ENCODE measurements at places on chromosomes 4 and X.

DNA sequence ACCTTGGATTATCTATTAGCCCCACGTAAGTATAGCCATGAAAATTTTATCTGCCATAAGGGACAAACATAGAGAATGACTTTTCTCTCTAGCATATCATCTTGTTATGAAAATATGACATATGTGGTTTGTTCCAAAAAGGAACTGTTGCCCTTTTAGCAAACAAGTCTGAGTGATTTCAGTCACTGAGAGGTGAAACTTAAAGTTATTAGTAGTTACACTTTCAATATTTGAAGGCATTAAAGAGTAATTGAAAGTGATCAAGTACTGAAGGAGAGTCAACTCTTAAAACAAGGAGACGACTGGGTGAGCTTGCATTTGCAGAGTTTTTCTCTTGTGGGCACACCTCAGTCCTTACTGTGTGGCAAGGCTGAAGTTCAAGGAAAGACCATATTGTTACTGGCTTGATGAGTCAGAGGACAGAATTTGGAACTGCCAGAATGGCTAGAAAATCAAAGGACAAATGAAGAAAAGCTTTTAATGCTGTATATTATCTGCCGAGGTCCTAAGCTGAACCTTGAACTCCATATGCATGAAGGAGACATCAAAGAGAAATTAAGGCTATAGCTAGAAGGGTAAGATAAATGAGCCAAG is 205.1 kb upstream of the EMCN start:
- DNase-seq: no peak

DNA sequence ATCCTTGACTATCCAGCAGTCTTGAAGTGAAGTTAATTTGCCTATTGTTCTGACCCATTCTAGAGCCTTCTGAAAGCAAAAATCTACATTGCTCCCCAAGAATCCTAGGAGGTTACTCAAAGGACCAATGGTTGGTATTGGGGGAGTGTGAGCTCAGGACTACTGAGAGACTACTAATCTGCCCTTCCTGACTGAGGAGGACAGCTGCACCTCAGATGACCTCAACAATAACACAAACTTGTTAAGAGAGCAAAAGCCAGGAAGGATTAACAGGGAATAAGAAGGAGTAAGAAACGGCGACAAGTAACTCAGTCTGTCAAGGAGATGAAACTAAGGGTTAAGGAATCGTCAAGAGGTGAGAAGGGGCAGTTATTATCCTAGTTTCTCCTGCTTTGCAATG is 43.4 kb downstream of the IDS start:
- DNase-seq: no peak

- DNase-seq: no peak
Observed at GRCh38 chr4:32334759-32335158, 1614.6 kb downstream of the PCDH7 start.

- no peak for DNase-seq
Observed at GRCh38 chrX:55056820-55057674, 17.8 kb upstream of the PAGE2B start.

GRCh38 chr4:42142591-42142990 is 9.9 kb downstream of the BEND4 start:
- no peak for DNase-seq

DNA sequence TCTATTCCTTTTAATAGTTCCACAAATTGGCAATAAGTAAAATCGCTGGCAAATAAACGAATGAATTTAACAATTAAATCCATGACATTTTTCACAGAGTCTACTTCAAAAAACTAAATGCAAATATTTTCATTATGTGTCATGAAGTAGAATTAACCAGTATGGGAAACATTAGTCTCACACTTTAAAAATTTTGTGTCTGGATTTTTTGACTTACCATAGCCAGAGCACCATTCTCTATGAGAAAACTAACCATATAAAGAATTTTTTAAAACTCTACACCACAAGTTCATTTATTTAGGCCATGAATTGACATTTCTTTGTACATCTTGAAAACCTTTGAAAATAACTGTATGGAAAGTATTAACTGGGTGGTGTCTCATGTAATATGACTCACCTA is 41.2 kb downstream of the PRDM5 start:
- no peak for DNase-seq

DNA sequence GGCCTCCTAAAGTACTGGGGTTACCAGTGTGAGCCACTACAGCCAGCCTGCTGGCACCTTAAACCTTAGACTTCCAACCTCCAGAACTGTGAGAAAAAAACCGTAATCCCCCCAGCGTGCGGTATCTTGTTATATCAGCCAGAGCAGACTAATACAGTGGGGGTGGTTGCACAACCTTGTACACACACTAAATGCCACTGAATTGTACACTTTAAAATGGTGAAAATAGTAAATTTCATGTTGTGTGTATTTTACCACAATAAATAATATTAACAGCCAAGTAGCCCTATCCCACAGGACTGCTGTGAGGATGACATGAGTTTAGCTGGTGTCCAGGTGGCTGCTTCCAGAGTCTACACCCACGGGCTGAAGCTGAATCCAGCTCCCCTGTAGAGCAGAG is 38.8 kb downstream of the ZBTB49 start:
- DNase-seq: peak; percentile 9

DNA sequence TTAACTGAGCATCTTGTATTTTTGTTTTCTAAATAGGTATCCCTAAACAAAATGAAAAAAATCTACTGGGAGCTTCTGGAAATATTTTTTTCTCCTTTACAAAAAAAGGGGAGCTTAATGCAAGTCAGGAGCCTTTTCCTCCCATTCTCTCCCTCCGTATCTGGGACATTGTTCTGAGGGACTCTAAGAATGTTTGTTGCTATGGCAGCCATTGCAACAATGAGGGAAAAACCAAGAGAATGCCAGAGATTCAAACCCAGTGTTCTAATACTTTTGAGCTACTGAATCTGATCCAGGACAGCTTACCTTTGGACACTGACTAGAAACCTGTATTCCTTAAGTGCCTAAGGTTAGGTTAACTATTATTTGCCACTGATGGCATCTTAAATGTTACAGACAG is 485.7 kb upstream of the HS3ST1 start:
- DNase-seq: no peak

GRCh38 chrX:153684467-153685155 is 3.1 kb upstream of the SLC6A8 start:
- no peak for DNase-seq

GRCh38 chr4:77453911-77454310 is 151.7 kb upstream of the CXCL13 start:
- no peak for DNase-seq

- DNase-seq: no peak
Observed at GRCh38 chr4:2484185-2484584, 15.3 kb downstream of the RNF4 start.

DNA sequence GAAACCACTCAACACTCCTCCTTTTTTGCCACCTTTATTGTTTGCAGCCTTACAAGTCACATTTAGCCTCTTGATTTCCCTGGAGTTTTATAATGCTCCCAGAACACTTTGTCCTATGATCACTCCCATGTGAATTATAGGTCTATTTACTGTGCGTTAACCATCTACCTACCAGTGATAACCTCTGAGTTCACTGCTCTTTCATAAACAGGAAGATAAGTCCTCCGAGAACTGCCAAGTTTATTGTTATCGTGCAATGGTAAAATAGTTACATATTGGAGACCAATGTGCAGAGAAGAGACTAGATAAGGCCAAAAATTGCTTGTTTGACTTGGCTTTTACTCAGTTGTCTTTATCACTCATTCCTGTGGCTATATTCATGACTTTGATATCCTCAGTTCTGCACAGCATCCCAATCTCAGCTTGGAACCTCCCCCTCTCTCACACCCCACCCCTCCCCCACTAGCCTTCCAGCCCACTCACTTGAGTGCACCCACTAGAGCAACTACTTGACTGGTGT is 12.9 kb upstream of the NUDT9 start:
- no peak for DNase-seq

DNA sequence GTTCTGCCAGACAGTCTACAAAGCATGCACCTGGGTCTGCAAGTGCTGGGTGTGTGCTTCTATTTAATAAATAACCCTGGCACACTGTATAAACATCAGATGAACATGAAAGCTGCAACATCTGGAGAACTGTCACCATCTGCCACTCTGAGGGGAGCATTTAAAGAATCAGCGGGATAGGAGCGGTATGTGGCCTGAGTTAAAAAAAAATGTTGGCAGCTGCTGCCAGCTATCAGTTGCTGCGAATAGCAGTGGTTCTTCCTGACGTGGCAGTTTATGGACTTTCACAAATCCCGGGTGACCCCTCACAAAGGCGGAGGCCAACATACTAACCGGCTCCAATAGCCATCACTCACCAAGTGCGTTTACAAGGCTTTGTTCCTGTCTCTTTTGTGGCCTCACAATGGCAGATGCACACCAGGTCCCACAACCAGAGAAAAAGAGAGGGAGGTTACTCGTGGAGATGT is 95.1 kb downstream of the RASL11B start:
- no peak for DNase-seq

- DNase-seq: no peak
Observed at GRCh38 chr4:145907812-145908211, 30.8 kb downstream of the ZNF827 start.

DNA sequence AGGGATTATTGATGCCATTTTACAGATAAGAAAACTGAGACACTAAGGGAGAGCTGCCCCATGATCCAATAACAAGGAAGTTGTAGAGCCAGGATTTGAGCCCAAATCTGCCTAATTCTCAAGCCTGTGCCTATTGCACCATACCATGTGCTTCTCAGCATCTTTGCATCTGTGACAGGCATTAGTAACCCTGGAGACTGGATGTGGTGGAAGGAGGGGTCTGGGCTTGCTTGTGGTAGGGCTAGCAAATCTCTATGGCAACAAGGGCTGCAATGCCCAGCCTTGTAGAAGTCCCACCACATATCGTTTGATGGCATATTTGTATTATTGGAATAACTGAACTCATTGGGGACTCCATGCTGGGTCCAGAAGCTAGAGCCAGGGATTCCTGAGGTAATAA is 58.1 kb downstream of the RTL5 start:
- no peak for DNase-seq

GRCh38 chr4:77930154-77930639 is 67.6 kb downstream of the MRPL1 start:
- DNase-seq: no peak

GRCh38 chrX:101485212-101485949 is at the start of gene ARMCX4:
Gene ARMCX4, plus strand, starts transcription at chrX:101485456. Its CDS starts 3,134 bp downstream, at chrX:101488590.
- no peak for DNase-seq

DNA sequence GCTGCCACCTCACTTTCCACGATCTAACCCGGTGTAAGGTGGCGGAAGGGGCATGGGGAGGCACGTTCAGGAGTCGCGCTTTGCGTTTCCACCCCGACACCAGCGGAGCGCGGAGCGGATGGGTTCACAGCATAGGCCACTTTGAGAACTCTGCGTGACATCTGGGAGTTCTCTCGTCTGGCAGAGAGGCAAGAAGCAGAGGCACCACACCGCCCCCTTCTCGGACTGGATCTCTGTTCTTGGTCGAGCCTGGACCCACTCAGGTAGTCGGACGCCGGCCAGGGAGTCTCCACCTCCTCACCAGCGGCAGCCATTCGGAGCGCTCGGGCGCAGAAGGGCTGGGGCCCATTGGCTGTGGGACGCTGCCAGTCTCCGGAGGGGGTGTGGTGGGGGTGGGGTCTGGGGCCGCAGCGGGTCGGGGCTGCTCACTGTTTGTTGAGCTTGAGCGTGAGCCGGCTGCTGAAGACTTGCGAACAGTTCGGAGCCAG is at the start of gene DACH2:
Gene DACH2 (plus strand): TSS at position 428 of the 488 bp plus-strand sequence.
- DNase-seq: no peak

- no peak for DNase-seq
Observed at GRCh38 chr4:24720436-24720835, 74.9 kb upstream of the SOD3 start.

DNA sequence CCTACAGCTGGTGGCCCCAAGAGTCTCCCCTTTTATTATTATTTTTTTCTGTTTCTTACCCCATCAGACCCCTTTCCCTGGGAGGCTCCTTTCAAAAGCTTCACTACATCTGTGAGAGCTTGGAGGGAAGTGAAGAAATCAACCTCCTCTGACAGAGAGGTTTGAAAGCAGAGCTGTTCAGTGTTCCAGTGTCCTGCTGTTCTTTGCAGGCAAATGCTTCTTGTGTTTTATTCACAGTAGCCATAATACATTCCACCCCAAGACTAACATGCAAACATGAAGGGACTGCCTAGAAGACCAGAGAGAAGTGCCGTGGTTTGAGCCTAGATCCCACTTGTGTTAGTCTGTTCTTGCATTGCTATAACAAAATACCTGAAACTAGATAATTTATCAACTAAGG is 192.1 kb downstream of the PTTG2 start:
- no peak for DNase-seq

- no peak for DNase-seq
Observed at GRCh38 chrX:13693341-13693961, 4.5 kb downstream of the RAB9A start.

DNA sequence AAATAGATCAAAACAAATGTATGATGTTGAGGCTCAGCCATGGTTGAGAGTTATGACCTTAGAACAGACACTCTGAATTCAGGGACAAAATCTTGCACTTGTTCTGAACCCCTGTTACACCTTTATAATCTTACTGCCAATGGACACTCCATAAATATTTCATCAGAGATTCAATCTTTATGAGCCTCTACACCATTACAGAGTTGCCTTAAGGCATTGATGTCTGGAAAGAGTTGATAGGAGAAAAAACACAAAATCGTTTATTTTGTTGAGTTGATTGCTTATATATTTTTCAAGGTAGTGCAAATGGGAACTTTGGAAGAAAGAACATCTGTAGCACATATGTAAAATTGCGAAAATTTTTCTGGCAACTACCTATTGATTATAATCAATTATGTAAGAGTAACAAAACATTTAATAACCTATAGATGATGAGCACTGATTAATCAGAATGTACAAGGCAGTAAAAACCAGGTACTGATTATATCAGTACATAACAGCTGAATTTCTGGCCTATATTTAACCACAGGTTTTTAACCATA is 568.5 kb downstream of the FSTL5 start:
- DNase-seq: no peak

GRCh38 chr4:176641237-176641636 is 151.5 kb downstream of the VEGFC start:
- DNase-seq: no peak

DNA sequence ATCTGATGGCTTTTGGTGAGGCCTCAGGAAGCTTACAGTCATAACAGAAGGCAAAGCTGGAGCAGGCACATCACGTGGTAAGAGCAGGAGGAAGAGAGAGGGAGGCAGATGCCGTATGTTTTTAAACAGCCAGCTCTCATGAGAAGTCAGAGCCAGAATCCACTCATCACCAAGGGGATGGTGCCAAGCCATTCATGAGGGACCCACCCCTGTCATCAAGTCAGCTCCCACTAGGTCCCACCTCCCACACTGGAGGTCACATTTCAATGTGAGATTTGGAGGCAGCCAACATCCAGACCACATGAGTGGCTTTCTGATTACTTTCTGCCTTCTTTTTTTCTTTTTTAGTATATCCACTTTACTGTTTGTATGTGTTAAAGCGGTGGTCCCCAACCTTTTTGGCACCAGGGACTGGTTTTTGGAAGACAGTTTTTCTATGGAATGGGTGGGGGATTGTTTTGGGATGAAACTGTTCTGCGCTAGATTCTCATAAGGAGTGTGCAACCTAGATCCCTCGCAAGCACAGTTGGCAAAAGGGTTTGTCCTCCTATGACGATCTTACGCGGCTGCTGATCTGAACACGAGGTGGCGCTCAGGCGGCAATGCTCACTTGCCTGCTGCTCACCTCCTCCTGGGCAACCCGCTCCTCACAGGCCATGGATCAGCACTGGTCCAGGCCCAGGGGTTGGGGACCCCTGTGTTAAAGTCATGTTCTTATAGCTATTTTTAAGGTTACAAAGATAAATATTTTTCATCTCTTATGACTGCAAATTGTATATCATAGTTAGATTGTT is 61.7 kb downstream of the SLIT2 start:
- DNase-seq: no peak

GRCh38 chr4:94458682-94459081 is 6.9 kb downstream of the PDLIM5 start:
- DNase-seq: no peak

- no peak for DNase-seq
Observed at GRCh38 chr4:140816806-140817510, 60.8 kb upstream of the TBC1D9 start.
